Ascending aorta (tissue), 2 donors: ENCODE measurements at places on chromosomes 1 and 21. TPM values are rescaled to one million over a fixed set of nuclear protein-coding genes. Genes with fewer than 3 reads are reported as not detected.

DNA sequence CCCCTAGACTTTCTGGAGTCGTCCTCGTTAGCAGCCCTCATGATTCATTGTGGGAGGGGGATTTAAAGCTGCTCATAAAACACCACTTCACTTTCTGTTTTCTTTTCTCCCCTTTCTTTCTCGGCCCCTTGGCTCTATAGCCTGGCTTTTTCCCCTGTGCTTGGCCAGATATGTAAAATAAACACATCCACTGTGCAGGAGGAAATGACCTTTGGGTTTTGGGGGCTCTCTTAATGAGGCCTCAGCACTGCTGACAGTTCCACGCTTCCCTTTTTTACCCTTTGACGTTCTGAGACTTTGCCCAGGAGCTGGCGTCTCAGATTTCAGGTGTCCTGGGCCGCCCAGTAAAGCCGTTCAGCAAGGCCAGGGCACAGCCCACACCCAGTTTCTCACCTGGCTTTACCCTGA is 65.7 kb downstream of the RUNX3 start:
- H3K4me1 ChIP-seq: no peaks in the 10 kb centered on the region
- no peaks in the 10 kb centered on the region for H3K27me3 ChIP-seq
- DNase-seq: no peak
- no peak overlapping the region for H3K4me3 ChIP-seq
- H3K36me3 ChIP-seq: no peaks in the 10 kb centered on the region

Gene FLG2
- total RNA-seq: not detected

GRCh38 chr1:211640301-211640630 is 35.2 kb downstream of the NEK2 start:
- H3K27me3 ChIP-seq: no peaks in the 10 kb centered on the region
- peak; percentile 12 for DNase-seq
- no peak overlapping the region for H3K27ac ChIP-seq
- H3K4me1 ChIP-seq: peaks cover 16% of the 10 kb centered on the region

DNA sequence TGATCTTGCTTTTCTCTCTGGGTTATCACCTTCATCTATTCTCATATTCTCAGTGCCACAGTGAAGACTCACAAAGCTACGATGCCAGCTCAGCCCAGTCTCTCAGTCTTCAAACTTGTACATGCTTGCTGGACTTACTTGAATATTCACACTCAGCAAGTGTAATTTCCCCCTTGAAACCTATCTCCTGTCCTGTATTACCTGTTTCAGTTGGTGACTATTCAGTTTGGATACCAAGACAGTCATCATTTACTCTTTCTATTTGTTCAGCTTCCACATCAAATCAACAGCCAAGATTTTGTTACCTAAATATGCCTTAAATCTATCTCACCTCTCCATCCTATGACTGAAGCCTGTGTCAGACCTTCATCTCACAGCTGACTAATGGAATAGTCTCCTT is 209.7 kb downstream of the LRRC7 start:
- H3K4me1 ChIP-seq: no peaks in the 10 kb centered on the region
- no peak overlapping the region for H3K4me3 ChIP-seq

DNA sequence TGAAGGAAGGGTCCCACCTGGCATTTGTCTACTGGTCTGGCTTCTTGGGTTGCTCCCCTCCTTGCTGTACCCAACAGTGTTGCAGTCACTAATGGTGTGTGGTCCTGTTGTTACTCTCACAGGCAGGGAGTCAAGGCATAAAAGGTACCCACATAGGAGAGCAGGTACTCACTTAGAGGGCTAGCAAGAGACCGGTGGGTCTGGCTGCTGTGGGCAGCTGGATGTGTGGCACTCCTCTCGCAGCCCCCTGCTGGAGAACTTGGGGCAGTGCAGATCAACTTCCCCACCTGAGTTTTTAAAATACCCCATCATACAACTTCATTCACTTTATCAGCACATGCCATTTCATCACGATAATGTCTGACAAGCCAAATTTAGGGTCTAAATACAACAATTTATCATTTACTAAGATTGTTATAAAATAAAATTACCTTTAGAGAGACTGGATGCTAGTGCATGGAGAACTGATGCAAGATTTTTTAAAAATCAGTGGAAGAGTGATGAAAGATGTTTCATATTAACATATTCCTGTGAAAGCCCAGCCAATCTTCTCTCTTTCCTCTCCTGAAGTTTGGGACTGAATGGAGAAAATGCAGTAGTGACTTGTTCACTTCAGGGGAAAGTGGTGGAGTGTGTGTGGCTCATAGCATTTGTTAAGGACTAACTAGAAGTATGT is 42.8 kb downstream of the ACP6 start:
- peaks cover 10% of the 10 kb centered on the region for H3K36me3 ChIP-seq
- H3K4me3 ChIP-seq: no peak overlapping the region
- no peaks in the 10 kb centered on the region for H3K4me1 ChIP-seq
- H3K27me3 ChIP-seq: no peaks in the 10 kb centered on the region
- no peak overlapping the region for H3K27ac ChIP-seq
- peak; percentile 73 for DNase-seq

DNA sequence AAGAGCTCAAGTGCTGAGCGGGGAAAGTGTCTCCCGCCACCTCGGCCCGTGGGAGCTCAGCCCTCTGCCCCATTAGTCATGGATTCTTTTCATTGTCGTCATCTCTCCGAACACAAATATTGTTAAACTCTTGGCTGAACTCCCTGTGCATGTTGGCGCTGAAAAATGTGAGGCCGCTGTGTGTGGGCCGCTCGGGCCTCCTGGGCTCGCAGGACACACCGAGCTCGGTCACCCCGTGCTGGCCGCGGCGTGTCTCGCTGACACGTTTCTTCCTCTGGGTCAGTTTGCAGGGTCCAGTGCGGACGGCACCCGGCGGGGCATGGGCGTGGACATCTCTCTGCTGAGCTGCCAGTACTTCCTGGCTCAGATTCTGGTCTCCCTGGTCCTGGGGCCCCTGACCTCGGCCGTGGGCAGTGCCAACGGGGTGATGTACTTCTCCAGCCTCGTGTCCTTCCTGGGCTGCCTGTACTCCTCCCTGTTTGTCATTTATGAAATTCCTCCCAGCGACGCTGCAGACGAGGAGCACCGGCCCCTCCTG is 25.6 kb downstream of the SLC45A1 start:
- H3K27ac ChIP-seq: peak overlapping the region; percentile 96
- H3K4me3 ChIP-seq: no peak overlapping the region
- peak; percentile 48 for DNase-seq
- no peaks in the 10 kb centered on the region for H3K27me3 ChIP-seq

DNA sequence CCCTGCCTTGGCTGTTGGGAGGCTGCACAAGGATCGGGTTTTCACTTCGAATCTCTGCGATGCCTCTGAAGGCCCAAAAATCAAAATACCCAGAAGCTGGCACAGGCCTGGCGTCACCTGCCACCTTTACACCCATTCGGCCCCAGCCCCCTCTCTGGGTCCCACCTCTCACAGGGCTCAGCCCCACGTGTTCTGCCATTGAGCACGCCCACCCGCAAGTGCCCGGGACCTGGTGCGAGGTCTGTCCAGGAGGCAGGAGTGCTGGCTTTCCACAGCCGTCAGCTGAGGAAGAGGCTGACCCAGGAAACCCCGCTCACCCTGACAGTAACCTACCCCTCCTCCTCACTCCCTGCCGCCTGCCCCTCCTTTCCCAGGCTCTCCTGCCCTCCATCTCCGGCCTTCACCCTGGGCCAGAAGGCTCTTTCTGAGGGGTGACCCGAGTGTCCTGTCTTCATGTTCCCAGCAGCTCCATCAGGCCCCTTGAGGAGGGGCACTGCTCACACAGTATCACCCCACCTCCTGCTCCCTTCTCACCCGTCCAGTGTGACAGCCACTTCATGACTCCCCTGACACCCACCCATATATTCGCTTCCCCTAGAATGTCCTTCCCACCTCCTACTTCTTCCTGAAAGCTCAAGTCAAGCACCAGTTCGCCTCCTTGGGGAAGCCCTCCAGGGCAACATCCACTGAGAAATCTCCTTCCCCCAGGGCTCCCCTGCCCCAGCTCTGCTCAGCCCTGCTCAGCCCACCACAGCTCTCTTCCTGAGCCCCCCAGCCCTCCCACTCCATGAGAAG is 13.5 kb downstream of the RCC2 start:
- no peak overlapping the region for H3K27ac ChIP-seq
- no peak for DNase-seq
- no peak overlapping the region for H3K4me3 ChIP-seq
- no peaks in the 10 kb centered on the region for H3K27me3 ChIP-seq

Gene VASH2
- total RNA-seq: 0.11 TPM

DNA sequence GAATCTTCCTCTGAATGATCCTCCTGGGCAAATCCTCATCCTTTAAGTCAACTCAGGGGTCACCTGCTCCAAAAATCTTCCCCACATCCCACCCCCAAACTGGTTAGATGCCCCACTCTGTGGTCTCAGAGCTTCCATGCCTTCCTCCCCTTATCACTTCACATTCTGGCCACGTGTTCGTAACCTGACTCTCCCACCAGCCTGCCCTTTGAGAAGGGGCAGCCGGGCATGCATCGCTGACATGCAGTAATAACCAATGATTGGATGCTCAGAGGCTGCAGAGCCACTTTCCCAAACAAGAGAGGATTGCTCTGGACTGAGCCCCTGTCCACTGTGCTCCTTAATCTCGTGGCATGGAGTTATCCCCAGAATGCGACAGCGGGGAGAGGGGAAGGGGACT is 7.0 kb downstream of the LELP1 start:
- no peaks in the 10 kb centered on the region for H3K36me3 ChIP-seq
- no peak overlapping the region for H3K4me3 ChIP-seq
- H3K27ac ChIP-seq: no peak overlapping the region
- H3K27me3 ChIP-seq: no peaks in the 10 kb centered on the region
- no peak for DNase-seq
- H3K4me1 ChIP-seq: no peaks in the 10 kb centered on the region

GRCh38 chr1:9037476-9038337 is 11.5 kb upstream of the SLC2A7 start:
- no peaks in the 10 kb centered on the region for H3K4me1 ChIP-seq
- H3K36me3 ChIP-seq: no peaks in the 10 kb centered on the region
- H3K27me3 ChIP-seq: no peaks in the 10 kb centered on the region
- no peak for DNase-seq

DNA sequence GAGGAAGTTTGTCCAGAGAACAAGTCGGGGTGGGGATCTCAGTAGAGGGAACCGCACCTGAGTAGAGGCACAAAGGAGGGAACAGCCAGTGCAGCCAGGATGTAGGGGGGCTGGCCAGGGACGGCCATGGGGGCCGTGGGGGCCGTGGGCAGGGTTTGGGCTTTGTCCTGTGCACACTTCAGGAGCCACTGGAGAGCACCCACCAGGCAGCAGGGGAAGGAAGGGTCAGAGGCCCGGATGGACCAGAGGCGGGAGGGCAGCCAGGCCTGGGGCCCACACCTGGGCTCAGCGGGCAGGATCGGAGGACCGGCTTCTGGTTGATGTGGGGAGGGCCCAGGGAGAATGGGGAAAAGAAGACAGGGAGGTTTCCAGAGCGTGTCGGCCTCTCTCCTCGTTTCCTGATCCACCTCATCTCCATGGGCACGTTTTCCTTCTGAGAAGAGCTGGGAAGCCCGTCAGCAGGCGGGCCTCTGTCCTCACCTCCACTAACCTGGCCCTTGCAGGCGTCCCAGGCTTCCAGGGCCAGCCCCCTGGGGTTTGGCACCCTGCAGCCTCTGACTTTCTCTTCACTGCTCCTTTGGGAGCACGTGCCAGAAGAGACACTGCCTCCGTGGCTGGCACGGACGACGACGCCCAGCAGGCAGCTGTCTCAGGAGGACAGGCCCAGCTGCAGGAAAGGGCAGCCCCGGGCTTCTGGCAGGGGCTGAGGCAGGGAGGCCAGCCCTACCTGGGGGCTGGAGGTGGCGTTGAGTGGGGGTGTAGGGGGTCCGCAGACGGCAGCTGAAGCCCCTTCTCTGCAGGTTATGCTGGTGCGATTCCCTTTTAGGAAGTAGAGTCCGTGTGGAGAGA is 16.8 kb upstream of the PDXK start:
- peak overlapping the region; percentile 52 for H3K4me3 ChIP-seq
- H3K27me3 ChIP-seq: no peaks in the 10 kb centered on the region
- H3K36me3 ChIP-seq: peaks cover under 1% of the 10 kb centered on the region

Gene ERMAP
- total RNA-seq: 0.11 TPM

- H3K27ac ChIP-seq: no peak overlapping the region
- no peak overlapping the region for H3K4me3 ChIP-seq
- H3K4me1 ChIP-seq: no peaks in the 10 kb centered on the region
- peaks cover 43% of the 10 kb centered on the region for H3K36me3 ChIP-seq
- no peaks in the 10 kb centered on the region for H3K27me3 ChIP-seq
- no peak for DNase-seq
These were observed 66.3 kb upstream of the KIF1B start for GRCh38 chr1:10143961-10144485.

GRCh38 chr21:32834916-32835235 is 63.3 kb upstream of the PAXBP1 start:
- no peaks in the 10 kb centered on the region for H3K36me3 ChIP-seq
- H3K27ac ChIP-seq: no peak overlapping the region

DNA sequence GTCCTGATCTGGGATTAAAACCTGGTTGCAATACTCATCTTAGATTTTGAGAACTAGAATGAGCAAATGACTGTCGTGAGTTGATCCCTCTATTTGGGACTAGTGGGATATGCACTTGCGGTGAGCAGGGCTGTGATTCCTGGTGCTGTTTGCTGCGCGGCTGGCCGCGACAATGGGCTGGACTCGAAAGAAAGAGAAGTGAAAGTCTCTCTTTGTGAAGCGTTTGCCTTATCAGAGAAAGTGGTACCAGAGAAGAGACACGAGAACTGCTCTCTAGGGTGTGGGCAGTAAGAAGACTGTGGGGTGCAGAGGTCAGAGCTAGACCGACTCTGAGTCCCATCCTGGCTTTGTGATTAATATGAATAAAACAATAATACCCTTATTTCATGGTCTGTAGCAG is 8.6 kb downstream of the ST6GALNAC3 start:
- H3K27me3 ChIP-seq: no peaks in the 10 kb centered on the region
- H3K4me3 ChIP-seq: no peak overlapping the region
- DNase-seq: no peak

Gene PDZK1
- not detected for total RNA-seq

Gene SON
- total RNA-seq: 179 TPM

DNA sequence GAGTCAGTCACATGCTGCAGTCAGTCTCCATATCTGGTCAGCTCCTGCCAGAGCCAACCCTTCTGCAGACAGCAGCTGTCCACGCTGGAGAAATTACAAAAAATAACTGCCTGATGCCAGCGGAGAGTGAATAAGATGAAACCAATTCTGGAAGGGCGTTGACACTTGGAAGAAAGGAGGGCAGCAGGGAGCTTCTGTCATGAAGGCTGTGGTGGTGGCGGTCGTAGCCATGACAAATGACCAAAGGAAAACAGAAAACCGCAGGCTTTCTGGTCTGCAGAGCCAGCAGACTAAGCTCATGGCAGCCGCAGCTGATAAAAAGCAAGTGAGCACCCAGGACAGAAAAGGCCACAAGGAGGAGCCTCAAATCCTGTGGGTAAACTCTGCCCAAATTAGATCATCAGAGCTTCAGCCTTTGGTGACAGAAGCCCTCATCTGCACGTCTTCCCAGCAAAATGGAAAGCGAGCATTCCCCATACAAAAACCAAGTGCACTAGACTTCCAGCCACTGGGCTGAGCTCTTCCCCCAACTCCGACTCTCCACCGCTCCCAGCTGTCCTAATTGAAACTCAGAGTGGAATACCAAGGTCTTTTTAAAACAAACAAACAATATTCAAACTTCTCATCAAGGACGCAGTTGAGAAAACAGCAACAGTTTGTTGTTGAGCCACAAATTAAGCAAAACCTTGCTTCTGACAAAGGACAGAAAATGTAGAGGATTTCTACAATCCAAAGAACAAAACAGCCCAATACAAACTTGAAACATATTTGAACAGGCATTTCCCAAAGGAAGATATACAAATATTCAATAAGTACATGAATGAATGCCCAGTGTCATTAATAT is 28.7 kb downstream of the RSPH1 start:
- no peak for DNase-seq
- no peak overlapping the region for H3K27ac ChIP-seq
- H3K4me3 ChIP-seq: no peak overlapping the region
- no peaks in the 10 kb centered on the region for H3K36me3 ChIP-seq
- no peaks in the 10 kb centered on the region for H3K4me1 ChIP-seq
- H3K27me3 ChIP-seq: no peaks in the 10 kb centered on the region
